Muscle of back (tissue), 13 donors: ENCODE measurements at places on chromosomes 13 and 19.

- no peak for DNase-seq
These were observed 34.9 kb downstream of the SIPA1L3 start for GRCh38 chr19:37941782-37942515.

DNA sequence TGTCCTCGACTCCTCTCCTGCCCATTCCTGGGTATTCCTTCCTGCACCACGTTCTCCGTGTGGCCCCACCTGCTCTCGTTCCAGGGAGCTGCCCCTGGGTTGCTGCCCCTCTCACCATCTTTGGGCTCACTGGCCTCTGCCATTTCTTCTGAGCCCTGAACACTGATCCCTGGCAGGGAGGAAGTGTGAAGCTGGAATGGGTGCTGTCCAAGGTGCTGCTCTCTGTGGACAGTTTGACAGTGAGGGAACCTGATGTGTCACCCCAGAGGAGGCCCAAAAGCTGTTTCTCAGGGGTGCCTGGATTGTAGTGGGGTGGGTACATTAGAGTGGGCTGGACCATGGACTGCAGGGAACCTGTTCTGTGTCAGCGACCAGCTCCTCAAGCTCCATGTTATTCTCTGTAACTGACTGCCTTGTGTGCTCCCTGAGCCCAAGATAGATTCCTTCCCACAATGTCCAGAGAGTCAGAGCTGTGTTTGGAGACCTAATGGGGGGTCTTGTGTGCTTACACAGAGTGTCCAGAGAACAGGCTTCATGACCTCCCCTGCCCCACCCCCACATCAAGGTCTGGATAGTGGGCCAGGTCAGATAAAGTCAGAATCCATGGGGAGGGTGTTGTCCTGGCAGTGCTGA lies 7.2 kb upstream of the CEACAM8 start:
- peak; percentile 8 for DNase-seq

DNA sequence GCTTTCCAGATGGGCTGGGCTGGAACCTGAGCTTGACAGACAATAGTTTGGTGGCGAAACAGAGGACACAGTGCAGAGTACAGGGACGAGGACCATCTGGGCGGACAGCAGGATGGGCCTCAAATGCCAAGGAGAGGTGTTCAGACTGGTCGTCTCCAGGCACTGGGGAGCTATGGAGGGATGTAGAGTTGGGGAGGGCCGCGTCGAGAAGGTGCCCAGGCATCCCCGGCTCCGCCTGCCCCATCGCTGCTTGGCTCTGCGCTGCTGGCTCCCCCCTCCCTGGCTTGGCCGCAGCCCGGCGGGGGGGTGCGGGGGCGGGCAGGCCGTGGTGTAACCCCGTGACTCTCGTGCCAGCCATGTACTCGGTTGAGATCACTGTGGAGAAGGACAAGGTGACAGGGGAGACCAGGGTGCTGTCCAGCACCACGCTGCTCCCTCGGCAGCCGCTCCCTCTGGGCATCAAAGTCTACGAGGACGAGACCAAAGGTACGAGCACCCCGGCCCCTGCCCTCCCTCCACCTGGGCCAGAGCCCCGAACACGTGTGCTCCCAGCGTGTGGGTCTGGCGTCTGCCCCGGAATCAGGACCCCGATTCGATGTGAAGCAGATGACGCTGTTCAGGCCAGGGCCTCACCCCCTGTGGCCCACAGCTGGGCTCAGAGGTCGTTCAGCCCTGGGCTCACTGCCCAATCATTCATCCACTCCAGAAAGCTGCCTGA lies 10.8 kb upstream of the MISP start:
- DNase-seq: no peak

DNA sequence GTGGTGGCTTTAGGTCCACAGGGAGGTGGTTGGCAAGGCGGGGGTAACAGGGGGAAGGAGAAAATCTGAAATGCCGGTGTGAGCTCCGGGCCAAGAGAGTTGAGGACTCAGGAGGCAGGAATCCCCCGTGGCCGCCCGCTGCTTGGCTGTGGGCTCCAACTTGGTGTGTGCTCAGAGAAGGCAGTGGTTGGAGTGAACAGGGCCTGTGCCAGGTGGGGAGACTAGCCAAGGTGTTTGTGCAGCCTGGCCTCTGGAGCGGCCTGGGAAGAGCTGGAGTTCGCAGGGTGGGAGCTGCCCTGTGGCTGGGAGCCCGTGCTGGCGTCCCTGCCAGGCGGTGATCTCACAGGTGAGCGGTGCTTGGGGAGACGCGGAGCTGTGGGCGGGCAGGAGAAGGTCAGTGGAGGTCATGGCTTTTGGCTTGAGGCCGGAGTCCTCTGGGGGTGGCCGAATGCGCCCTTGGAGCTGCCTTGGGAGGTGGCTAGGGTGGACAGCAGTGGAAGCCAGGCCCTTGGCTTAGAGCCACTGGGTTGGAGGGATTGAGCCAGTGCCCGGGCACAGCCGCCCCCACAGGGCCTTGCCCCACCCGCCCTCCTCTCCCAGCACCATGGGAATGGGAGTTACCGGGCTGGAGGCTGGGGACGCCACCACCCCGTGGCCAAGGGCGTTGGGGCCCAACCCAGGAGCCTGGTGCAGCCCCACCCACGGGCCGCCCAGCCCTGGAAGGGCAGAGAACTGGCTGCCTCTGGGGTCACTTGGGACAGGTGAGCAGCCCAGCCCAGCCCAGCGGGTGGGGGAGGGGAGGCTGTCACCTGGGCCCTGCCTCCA lies 7.1 kb upstream of the CIRBP start:
- DNase-seq: no peak

DNA sequence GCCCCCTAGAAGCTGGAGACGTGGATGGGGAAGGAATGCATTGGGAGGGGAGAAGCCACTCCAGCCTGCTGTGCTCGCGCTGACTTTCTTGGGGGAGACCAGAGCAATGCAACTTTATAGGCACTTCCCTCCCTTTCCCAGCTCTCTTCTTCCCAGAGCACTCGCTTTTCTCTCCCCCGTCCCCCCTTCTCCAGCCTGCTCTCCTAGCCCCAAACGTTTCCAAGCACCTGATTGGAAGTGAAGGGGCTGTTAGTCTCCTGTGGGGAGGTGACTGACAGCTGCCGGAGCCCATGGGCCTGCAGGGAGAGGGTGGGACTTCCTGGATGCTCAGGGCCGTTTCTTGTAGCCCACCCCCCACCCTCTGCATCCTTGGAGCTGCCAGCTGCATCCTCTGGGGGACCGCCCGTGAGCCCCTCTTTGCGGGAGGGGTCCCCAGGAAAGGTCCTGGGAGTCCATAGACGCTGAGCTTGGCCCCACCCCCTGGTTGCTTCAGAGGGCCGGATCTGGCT lies 2.5 kb downstream of the HDGFL2 start:
- peak; percentile 70 for DNase-seq

DNA sequence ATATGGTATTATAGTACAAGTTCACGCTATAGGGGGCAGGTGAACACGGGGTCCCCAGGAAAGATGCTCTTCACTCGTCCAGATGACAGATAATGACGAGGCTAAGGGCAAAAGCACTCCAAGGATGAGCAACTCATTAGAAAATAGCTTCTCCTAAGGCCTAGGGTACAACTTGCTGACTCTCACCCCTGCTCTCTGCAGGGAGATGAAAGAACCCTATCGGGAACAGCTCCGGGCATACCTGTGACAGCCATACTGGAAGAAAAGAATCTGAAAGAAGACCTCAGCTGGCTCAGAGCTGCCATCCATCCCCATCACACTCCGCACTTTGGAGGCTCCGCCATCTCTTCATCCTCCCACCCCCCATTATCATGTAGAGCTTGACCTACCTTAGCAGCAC lies 17.5 kb upstream of the HSPH1 start:
- DNase-seq: no peak

DNA sequence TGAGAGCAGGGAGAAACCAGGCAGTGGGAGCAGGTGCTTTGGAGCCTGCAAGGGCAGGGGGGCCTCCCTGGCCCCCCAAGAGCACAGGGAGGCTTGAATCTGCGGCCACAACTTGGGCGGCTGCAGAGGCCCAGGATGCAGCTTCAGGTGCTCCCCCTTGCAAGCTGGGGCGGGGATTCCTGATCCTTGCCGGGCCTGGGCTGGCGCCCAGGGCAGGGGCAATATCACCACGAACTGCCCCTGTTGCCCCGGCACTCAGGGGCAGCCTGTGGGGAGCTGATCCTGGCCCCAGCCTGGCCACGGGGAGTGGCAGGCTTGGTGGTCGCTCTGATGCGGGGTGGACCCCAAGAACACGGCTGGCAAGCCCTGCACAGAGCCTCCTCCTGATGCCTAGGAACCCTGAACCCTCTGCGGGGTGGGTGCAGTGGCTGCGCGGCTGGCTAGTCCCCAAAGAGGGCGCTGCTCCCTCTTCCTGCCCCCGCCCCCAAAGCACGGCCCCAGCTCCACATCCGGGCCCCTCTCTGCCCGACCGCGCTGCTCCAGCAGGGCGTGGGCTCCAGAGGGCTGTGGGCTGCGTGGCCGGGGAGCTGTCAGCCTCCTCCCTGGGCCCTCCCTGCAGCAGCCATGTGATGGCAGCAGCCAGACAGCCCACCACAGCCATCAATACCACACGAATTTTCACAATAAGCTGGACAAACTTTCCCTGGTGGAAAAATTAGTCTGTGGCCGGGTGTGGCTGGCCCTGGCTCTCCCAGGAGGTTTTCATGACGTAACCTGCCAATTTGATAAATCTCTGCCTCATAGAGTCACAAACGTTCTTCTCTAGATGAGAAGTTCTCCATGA lies 21.0 kb downstream of the TNFSF9 start:
- no peak for DNase-seq

GRCh38 chr13:110572778-110573118 lies 11.2 kb upstream of the RAB20 start:
- DNase-seq: no peak

DNA sequence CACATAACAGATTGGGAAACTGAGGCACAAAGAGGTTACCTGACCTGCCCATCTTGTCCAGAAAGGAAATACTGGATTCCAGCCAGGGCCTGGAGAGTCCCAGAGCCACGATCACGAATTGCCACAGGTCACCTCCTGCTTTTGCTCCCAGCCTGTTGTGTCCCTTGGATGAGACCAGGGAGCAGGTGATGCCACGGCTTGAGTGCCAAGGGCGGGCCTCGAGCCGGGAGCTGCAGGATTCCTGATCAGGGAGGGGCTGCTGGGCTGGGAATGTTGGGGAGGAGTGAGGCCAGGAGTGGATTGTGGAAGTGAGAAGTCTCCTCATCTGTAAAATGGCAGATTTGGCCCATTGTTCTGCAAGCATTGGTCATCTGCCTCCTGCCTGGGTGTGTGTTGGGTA lies 29.4 kb downstream of the DNM2 start:
- DNase-seq: no peak
